ENCODE measurements at places on chromosomes 1 and 21. TPM values are rescaled to one million over a fixed set of nuclear protein-coding genes. Genes with fewer than 3 reads are reported as not detected.

S100A7A gene
- total RNA-seq: not detected

GRCh38 chr1:222224636-222225315, 323.1 kb downstream of the HHIPL2 start:
- H3K27me3 ChIP-seq: no peaks in the 10 kb centered on the region
- H3K4me1 ChIP-seq: no peaks in the 10 kb centered on the region
- no peak overlapping the region for H3K27ac ChIP-seq
- DNase-seq: no peak
- H3K4me3 ChIP-seq: no peak overlapping the region

CACHD1 gene
- total RNA-seq: 3.4 TPM

- H3K27ac ChIP-seq: no peak overlapping the region
- H3K36me3 ChIP-seq: no peaks in the 10 kb centered on the region
- peaks cover 2% of the 10 kb centered on the region for H3K4me1 ChIP-seq
- peaks cover 39% of the 10 kb centered on the region for H3K27me3 ChIP-seq
- DNase-seq: no peak
These were observed 225.9 kb upstream of the CSF3R start for GRCh38 chr1:36708587-36708986.

DNA sequence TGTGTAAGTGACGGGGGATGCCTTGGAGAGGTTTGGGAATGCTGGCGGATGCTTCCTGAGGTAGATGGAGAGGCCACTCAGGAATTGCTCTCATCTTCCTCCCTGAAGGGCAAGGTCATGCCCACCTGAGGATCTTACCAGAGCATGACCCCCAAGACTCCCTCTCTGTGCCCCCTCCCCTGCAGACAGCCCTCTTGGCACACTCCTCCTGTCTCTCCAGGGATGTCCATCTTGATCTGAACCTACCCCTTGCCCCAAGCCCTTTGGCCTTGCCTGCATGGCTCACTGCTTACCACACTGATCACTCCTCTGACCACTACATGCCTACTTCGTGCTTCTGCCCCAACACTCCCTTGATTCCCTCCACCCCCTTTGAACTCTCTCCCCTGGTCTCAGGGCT, 17.9 kb upstream of the MPL start:
- no peaks in the 10 kb centered on the region for H3K27me3 ChIP-seq
- H3K4me1 ChIP-seq: no peaks in the 10 kb centered on the region
- no peak overlapping the region for H3K4me3 ChIP-seq
- H3K27ac ChIP-seq: no peak overlapping the region
- H3K36me3 ChIP-seq: peaks cover 2% of the 10 kb centered on the region

SPRR2G gene
- total RNA-seq: not detected

MYBPH gene
- not detected for total RNA-seq

DIRAS3 gene
- 0.47 TPM for total RNA-seq

KCNK2 gene
- not detected for total RNA-seq

Data from activated naive CD8-positive, alpha-beta T cell treated with anti-CD3 and anti-CD28 coated beads for 36 hours (primary cell).